Midbrain (tissue), 1 donor: ENCODE measurements at places on chromosomes 2 and 18.

DNA sequence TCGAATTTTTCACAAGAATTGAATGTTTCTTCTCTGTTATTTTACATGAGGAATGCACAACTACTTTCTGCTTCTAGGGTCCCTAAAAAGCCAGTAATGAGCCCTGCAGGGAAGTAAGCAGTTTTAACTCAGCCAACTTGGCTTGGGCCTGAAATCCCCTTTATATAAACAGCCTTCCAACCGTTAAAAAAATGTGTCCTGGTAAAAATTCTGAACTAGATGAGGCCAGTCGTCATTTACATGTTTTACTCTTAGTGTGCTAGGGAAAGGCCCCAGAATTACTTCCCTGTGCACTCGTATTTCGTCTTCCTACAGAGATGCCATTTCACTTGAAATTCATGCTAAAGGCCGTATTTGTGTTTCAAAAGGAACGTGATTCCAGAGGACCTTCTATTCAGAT, 42.4 kb upstream of the RPE start:
- DNase-seq, result no peak

DNA sequence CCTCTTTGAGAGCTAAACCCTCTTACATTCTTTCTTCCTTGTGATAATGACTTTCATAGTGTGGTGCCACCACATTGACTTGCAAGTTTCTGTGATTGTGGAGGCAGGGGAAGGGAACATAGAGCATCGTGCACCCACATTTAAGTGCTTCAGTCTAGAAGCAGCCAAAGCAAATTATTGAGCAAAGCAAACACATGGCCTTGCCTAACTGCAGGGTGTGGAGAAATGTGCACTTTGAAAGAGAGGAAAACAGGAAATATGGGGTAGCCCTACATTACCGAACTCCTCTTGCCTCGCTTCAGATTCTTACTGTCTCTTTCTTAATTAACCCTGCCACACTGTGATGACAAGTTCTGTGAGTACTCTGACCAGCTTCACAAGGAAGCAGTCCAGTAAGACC, 814.6 kb downstream of the SLC4A3 start:
- no peak for DNase-seq

GRCh38 chr2:40844353-40845277, 392.7 kb upstream of the SLC8A1 start:
- DNase-seq, result no peak

DNA sequence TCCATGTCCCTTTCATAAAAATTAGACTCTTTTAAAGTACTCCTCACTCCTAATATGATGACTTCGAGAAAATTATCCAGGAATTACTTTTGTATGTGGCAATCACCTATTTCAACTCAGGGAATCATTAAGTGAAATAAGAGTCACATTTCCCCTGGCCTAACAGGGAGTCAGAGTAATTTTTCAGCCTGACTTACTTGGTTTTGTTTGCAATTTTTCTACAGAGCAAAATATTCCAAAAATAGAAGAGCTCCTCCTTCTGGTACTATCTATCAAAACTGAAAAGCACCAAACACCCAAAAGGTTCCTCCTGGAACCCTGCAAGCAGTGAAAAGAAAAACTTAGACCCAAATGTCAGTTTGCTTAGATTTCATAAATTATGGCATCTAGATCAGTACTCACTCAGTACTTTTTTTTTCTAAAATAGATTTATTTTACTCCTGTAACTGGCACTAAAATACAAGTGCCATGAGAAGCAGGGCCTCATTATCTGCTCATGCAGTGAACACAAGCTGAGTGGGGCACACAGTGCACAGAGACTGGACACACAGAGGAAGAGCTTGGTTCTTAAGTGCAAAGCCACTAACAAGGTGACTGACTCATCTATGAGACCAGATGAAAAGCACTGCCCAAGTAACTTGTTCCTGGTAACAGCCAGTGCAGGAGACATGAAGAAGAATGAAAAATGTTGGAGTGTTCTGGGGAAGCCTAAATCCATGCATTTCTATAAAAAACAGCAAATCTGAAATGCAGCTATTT, 28.7 kb downstream of the ACAA2 start:
- no peak for DNase-seq

- no peak for DNase-seq
Measured at GRCh38 chr2:225725726-225726125, 326.2 kb downstream of the NYAP2 start.

DNA sequence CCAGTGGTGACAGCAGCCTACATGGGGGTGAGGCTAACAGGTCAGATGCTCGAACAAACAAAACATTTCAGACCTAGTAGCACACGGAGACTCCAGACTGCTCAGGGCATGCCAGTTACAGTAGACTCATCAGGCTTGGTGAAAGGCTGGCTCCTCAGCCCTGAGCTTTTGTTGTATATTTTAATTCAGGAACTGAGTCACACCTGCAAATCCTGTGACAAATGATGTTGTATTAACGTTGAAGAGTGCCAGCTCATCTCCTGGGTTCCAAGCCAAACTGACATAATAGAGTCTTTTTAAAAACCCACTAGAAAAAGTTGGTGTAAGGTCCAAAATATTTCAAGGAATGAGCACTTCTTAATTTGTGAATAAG, 65.3 kb downstream of the C1D start:
- no peak for DNase-seq

- DNase-seq, result no peak
Measured at GRCh38 chr2:118031566-118031965, 17.7 kb upstream of the CCDC93 start.

GRCh38 chr2:221767106-221768012, 195.3 kb upstream of the EPHA4 start:
- no peak for DNase-seq

DNA sequence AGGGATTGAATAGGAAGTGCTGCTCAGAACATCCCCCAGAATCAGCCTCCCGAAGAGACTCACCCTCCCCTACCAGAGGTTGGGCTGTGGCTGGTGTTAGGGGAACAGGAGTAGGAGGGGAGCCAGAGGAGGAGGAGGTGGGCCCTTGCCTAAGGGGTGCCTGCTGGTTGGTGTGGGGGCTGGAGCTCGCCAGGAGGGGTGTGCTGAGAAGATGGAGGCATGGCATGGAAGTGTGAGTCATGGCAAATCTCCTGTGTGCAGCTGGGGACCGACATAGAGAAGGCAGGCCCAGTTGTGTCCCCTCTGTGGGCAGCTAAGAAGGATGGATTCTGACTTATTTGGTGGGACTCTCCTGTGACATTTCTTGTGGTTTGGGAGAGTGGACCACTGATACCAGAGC, 73.7 kb downstream of the DGKD start:
- no peak for DNase-seq

GRCh38 chr2:19893520-19894133, 8.2 kb downstream of the TTC32 start:
- DNase-seq, result no peak

GRCh38 chr2:36607947-36608346, 10.0 kb upstream of the FEZ2 start:
- DNase-seq, result no peak

DNA sequence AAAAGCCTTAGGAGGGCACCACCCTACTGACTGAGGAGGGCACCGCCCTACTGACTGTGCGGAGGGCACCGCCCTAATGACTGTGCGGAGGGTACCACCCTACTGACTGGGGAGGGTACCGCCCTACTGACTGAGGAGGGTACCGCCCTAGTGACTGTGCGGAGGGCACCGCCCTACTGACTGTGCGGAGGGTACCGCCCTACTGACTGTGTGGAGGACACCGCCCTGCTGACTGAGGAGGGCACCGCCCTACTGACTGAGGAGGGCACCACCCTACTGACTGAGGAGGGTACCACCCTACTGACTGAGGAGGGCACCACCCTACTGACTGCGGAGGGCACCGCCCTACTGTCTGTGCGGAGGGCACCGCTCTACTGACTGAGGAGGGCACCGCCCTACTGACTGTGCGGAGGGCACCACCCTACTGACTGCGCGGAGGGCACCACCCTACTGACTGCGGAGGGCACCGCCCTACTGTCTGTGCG, 150.2 kb upstream of the NFATC1 start:
- no peak for DNase-seq

DNA sequence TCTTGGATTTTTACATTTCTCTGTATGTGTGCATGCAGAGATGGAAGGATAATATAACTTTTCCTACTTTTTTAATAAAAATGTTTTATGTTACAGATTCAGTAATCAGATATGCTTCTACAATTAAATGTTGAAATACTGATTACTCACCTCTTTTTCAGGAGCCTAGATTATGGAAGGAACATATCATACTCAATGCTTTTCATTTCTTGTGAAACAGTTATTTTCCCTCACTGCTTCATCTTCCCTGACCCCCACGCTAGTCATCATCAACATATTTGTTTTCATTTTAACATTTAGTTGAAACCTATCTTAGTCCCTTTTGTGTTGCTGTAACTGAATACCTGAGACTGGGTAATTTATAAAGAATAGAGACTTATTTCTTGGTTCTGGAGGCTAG, 190.7 kb downstream of the WDR7 start:
- no peak for DNase-seq

- no peak for DNase-seq
Measured at GRCh38 chr2:3638456-3638810, 19.6 kb upstream of the ALLC start.

GRCh38 chr2:172261292-172261691, 158.6 kb upstream of the DLX2 start:
- DNase-seq, result no peak

GRCh38 chr2:99169534-99169933, 11.3 kb downstream of the MITD1 start:
- no peak for DNase-seq

GRCh38 chr18:22542406-22542835, 124.7 kb upstream of the CTAGE1 start:
- no peak for DNase-seq

GRCh38 chr18:62938006-62938405, 222.7 kb downstream of the PHLPP1 start:
- no peak for DNase-seq

DNA sequence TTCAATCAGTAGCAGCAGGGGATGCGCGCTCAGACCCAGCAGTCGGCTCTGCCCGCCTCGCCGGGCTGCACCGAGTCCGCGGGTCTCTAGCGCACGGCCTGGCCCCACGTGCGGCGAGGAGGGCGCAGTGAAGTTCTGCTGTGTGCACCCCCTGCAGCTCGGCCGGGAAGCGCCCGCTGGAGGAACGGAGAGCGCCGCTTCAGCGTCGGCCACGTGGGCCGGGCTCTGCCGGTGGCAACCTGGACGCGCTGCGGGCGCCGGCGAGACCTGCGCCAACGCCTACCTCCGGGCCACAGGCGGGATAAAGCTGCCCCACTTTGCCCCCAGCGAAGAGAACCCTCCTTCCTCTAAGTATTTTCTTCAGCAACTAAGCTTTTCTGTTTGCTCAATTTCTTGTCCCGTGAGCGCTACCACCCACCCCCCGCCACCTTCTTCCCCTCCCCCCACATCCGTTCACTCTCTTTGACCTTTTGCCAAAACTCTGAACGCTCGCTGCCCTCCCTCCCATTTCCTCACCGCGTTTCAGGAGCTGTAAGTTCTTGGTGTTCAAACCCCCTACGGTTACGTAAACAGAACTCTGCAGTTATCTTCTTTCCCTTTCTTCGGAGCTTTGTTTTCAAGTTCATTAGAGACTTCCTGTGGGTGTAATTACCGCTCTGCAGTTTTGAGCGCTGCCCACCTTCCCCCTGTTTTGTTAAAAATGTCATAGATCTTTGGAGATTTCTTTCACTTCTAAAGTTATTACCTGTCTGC, 42.6 kb upstream of the EDAR start:
- no peak for DNase-seq

DNA sequence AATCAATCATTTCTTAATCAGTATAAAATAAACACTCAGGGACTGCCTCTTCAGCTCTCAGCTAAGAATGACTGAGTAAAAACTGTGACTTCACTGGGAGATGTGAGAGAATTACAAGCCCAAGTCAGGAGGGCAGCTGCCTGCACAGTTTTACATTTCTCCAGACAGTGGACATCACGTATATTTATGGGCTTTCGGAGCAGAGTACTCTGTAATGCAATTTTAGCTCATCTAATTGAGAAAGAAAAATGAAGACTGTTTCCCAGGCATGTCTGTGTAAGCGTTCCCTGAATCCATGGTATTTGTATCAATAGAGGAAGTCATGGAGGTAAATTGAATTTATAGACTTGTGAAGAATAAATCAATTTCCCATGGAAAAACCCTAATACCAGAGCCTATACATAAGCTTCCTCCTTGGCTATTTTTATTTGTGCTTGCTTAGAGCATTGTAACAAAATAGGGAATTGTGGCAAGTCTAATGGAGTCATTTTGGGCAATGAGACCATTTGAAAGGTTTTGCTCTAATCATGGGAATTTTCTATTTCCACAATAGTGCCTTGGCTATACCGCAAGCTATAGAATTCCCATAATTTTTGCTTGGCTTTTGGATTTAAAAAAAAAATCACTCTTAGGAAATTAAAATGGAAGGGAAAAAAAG, 87.2 kb downstream of the SLC5A7 start:
- DNase-seq, result no peak

DNA sequence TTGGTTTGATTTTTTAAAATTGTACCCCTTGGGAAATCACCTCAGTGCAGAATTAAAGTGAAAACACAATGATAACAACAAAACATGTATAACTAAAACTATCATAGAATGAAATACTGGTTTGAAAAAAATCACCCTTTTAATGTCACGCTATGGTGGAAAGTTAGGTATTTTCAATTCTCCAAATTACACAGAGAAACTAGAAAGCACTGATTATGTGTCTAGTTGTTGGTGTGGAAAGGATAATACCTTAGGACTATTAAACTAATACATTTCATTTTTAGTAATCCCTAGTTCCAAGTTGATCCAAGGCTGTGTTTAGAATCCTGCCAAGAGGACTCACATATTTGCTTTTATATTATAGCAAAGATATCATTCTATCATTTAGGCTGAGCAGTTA, 71.2 kb downstream of the NUP35 start:
- no peak for DNase-seq

- DNase-seq, result no peak
Measured at GRCh38 chr2:127615511-127616166, 30.3 kb upstream of the GPR17 start.

- DNase-seq, result no peak
Measured at GRCh38 chr2:77567723-77568122, 45.5 kb upstream of the LRRTM4 start.

DNA sequence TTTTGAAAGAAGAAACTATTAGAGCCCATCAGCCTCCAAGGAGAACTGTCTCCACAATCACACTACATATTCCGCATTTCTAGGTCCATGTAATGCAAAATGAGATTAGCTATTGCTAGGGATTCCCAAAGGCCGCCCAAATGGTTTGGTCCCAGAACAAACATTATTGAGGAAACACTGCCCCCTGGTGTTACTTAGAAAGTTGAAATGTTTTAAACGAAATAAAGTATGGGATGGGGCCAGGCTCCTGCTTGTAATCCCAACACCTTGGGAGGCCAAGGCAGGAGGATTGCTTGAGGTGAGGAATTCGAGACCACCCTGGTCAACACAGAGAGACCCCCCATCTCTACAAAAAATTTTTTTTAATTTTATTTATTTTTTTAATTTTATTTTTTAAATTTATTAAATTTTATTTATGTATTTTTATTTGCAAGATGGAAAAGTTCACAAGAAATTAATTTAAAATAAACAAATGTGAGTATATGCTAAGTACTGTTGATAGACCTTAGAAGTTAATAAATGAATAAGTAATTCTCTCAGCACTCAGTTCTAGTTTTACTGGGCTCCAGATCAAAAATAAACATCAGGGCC, 5.5 kb downstream of the NHEJ1 start:
- peak; percentile 87 for DNase-seq

GRCh38 chr2:3457524-3458395, 61.6 kb downstream of the ADI1 start:
- no peak for DNase-seq

GRCh38 chr18:11689669-11690565, 853 bp downstream of the GNAL start:
- no peak for DNase-seq
